ENCODE measurements at places on chromosomes 4 and X.

DNA sequence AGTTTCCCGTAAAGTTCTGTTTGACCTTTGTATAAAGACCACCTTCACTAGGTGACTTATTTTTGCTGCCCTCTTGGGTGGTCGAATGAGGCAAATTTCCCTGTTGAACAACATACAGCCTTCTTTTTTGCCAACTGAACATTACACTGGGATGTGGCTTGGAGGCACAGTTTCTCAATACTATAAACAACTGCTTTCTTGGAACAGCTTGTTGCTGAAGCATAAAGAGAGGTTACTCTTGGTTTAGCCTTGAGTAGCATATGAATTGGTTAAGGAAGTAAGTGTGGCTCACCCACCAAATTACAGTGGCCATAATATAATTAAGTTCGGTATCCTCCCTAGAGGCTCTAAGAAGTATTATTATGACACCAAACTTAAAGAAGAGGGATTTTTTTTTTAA, 40.0 kb downstream of the HHIP start:
- no peak for DNase-seq

DNA sequence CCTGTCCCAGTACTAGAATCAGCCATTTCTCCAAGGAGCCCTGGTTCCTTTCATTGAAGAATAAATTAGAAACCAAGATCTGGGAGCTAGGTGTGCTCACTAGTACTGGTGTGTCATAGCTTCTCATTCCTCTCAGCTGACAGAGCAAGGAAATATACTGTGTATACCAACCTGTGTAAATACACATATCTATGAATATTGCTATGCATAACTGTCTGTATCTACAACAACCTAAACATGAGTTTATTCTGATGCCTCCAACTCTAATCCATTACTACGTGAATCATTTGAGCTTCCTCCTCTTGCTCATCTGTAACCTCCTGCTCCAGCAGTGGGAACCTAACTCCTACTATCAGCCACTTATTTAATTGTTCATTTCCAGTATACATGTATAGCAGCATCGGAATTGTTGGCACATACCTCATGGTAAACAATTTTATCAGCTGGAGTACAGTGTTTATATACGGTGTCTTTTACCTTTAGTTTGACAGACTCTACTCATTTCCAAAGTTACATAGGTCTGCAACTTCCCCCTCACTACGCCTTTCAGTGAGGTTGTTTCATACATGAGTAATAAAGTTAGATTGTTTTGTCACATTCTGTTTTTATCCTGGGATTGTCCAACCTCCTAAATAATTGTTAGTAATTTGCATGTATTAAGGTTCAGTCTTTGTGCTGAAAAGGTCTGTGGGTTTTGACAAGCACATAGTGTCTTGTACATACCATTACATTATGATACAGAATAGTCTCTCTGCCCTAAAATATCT, 7.1 kb upstream of the SCRG1 start:
- DNase-seq = no peak

GRCh38 chr4:7769396-7770223, 170.1 kb downstream of the AFAP1 start:
- no peak for DNase-seq

DNA sequence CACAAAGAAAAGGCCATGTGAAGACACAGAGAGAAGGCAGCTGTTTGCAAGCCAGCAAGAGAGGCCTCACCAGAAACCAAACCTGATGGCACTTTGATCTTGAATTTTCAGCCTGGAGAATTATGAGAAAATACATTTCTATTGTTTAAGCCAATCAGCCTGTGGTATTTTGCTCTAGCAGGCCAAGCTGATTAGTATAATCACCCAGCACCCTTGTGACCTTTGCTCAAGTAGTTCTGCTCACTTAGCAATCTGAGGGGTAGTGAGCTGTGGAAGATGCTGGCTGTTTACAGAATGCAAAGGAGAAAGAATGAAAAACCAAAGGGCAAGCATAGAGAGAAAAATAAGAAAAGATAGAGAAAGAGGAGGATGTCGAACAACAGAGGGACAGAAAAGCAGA, 396.4 kb upstream of the BOD1L1 start:
- DNase-seq = no peak

- DNase-seq = no peak
Measured at GRCh38 chr4:84150177-84150576, 348.9 kb downstream of the NKX6-1 start.

DNA sequence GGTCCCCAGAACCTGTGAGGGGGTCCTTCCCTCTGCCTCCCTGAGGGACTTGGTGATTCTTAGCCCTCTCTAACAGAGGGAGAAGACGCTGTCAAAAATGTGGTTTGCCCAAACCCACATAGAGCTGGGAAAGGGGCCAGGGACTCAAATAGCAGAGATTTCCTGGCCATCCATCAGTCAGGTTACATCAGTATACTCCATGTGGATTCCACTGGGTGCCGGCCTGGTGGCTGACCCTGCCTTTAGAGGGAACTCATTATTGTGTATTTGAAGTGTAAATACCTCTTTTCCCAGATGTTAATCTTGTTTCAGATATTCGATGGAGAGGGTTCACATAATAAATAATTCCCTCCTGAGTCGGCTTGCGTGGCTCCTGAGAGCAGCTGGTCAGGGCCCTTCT, 130.3 kb downstream of the TBL1X start:
- no peak for DNase-seq

All from NCI-H345 (cell line).